Fibroblast of the conjunctiva (primary cell): ENCODE measurements at places on chromosomes 12 and 14.
A peak's percentile ranks its signal among the peaks of the same experiment; 100 is the strongest.

- DNase-seq: no peak
These were observed 63.8 kb upstream of the ACTN1 start for GRCh38 chr14:69042787-69043444.

DNA sequence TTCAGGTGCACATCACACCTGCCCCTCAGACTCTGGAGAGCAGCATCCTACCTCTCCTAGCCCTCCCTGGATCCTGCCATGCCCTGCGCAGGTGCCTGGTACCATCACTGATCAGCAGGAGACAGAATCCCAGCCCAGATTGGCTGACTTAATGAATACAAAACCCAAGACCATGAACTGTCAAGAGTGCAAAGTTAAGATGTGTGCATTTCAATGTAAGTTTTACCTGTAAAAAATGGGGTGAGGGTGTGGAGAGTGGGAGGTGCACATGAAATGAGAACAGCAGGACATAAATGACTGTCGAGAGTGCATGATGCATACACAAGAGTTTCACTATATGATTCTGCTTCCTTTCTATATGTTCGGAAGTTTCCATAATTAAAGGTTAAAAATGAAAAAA, 57.9 kb upstream of the GPR68 start:
- no peak for DNase-seq

GRCh38 chr14:39451811-39452210, 19.6 kb upstream of the FBXO33 start:
- DNase-seq: no peak

DNA sequence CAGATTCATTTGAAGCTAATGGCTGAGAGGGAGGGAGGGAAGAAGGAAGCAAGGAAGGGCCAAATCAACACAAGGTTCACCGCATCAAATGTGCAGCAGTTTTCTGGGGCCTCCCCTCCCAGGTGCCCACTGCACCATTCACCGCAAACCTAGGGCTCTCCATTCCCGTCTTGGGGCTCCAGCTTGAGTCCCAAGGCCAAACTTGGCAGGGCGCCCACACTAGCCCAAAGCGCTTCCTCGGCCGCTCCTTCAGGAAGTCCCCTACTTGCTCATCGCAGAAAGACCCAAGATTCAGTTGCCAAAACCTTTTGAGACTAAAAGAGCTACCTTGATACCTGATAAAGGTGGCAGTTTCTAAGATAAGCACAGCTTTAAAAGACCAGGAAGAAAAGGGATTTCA, 140.5 kb upstream of the FKBP4 start:
- DNase-seq: no peak

DNA sequence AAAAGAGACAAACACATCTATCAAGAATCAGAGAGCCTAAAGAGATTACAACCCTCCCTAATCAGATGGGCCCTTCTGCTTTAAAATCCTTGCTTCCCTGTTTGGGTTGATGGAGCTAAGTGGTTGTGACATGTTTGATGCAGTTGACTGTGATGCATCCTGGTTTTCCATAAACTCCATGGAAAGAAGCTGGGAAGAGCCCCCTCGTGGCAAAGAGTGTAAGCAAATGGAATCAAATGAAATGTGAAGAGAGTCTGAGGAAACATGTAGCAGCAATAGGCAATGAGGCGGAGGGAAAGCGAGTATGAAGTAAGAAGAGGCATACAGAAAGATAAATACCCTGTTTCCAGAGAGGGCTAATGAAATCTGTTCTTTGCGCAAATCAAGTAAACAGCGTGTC, 70.4 kb upstream of the SLCO1C1 start:
- DNase-seq: no peak

DNA sequence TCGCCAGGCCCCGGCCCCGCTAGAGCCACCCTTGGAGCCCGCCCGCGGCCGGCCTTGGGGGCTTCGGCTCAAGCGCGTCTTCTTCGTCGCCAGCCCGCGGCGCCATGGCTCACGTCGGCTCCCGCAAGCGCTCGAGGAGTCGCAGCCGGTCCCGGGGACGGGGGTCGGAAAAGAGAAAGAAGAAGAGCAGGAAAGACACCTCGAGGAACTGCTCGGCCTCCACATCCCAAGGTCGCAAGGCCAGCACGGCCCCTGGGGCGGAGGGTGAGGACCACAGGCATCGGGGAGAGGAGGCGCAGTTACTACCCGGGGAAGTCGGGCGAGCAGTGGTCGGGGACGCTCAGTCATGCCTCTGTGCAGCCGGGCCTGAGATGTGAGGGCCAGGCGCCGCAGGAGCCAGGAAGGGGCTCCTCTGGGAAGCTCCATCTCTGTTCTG, 573 bp downstream of the ARL6IP4 start:
- no peak for DNase-seq

GRCh38 chr12:125981610-125982253, 916.5 kb downstream of the AACS start:
- no peak for DNase-seq

DNA sequence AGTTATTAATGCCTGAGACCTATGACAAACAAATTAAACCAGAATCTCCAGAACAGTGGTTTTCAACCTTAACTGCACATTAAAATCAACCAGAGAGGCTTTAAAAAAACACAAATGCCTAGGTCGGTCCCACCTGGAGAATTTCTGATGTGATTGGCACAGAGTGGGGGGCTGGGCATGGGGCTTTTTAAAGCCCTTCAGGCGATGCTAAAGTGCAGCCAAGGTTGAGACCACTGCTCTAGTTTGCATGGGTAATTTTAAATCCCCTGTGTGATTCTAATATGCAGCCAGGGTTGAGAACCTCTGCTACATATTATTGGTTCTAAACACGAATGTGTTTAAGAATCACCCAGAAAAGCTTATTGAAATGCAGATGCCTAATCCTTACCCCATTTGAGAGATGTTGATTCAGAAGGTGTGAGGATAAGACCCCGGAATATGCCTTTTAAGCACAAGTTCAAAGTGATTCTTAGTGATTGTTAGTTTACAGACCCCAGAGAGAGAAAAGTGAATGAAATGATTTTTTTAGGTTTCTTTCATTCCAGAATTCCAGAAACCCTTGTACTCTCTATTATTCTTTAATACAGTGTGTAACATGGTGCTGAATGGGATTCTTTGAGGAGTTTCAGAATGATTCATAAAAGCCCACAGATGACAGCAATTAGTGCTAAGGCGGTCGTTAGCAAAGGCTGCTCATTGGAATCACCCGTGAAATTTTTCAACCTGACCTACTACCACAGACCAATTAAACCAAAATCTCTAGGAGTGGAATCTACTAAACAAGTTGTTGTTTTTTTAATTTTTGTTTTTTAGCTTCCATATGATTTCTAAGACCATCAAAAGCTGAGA, 44.9 kb downstream of the LIN7A start:
- no peak for DNase-seq

GRCh38 chr14:92597906-92598905, 84.6 kb downstream of the RIN3 start:
- DNase-seq: no peak

GRCh38 chr12:52155048-52155868, 36.6 kb downstream of the KRT80 start:
- peak; percentile 32 for DNase-seq

GRCh38 chr14:64053694-64054669, 201.2 kb downstream of the SYNE2 start:
- no peak for DNase-seq

GRCh38 chr14:24059841-24060388, 8.1 kb downstream of the CARMIL3 start:
- no peak for DNase-seq

- DNase-seq: peak; percentile 26
These were observed 23.4 kb downstream of the CACNA1C start for GRCh38 chr12:2076196-2076570.

DNA sequence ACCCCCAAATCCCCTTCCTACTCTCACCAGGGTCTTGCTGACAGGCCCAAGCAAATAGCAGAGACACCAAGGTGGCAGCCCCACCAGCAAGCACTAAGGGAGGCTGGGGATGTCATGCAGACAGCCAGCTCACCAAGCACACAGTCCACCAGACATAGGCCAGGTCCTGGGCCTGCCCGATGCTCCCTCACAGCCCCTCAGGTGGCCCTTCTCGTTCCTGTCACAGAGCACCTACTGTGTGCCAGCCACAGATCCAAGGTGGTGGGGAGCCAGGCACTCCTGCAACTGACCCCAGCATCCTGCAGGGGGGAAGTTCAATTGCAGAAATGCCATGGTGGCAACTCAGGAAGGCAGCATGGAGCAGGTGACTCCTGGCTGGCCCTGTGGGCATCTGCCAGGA, 60.5 kb upstream of the PNMA1 start:
- DNase-seq: no peak
